ENCODE measurements at places on chromosomes 1 and 21.

DNA sequence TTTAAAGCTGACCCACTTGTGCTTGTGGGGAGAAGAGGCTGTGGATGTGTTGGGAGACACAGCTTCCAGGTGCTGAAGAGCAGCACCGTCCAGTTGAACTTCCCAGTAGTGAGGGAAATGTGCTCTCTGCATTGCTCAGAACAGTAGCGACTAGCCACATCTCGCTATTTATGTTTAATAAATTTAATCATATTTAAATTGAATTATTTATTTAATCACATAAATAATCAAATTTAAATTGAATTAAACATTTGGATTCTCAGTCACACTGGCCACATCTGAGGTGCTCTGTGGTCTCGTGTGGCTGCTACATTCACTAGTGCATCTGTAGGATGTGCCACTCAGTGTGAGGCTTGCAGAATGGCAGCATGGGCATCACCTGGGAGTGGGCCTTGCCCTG, 20.1 kb downstream of the NTPCR start:
- no peak for DNase-seq

GRCh38 chr1:940107-941014, 16.6 kb downstream of the SAMD11 start:
- no peak for DNase-seq

DNA sequence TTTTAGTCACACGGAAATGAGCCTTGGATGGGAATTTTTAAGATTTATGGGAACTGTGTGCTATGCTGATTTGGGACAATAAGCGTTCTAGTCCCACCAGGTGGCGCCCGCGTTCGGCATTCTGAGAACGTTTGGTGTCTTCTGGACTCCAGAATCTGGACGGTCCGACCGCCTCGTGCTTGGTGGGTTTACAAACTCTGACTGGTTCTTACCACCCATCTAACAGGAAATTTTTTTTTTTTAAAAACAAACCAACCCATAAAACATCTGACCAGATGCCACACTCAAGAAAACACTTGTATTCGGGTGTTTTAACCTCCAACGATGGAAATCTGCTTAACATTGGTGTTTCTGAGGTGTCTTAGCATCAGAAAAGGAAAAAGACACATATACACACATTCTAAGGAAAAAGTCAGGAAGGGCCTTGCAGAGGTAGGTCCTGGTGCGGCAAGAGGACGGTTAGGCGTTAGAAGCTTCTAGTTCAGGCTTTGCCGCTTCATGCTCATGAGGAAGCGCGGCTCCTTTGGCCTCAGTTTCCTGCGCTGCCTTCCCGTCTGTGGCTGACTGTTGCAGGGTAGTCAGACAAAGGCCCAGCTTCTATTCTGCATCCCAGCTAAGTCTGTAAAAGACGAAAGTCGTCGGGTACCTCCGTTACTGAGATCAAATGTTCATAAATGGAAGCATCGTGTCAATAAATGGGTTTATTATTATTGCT, 814 bp upstream of the DYRK3 start:
- DNase-seq = peak; percentile 59

DNA sequence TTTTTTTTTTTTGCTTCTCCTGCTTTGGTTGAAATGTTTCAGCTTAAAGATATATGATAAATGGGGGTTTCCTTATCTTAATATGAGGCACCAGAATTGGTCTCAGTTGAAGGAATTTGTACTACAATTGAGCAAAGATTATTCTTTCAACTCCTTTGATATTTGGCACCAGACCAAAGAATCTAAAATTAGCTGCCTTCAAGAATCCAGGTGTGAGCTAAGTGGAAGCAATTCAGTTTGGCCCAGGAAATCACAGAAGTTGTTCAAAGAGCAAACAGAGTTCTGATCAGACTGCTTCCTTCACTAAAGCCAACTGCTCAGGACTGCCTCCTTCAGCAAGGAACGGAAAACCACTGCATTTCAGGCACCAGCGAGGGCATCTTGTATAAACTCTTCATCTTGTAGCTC, 68.3 kb upstream of the BCAR3 start:
- no peak for DNase-seq

DNA sequence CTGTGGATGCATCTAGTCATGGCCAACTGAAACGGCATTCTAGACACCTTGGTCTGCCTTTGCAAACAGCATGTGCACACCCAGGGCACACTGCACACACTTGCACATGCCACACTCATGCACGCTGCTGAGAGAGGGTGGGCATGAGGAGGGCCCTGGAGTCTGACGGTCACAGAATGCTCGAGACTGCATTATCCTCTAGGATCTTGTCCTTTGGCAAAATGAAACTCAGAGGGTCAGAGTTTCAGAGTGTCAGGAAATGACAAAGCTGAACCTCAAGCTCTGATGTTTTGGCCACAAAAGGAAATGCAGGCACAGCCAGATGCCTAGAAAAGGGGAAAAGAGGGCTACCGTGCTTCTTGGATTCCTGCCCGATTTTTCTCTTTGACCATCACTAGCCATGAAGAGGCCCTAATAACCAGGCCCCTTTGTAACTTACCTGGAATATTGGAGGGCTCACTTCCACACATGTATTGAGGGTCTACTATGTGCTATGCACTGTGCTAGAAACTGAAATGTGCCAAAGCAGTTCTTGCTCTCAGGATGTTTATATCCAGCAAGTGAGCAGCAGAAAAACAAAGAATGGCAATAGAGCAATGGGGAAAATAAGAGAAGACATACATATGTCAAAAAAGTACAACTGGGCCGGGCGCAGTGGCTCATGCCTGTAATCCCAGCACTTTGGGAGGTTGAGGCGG, 65.4 kb downstream of the TOMM20 start:
- DNase-seq = no peak

DNA sequence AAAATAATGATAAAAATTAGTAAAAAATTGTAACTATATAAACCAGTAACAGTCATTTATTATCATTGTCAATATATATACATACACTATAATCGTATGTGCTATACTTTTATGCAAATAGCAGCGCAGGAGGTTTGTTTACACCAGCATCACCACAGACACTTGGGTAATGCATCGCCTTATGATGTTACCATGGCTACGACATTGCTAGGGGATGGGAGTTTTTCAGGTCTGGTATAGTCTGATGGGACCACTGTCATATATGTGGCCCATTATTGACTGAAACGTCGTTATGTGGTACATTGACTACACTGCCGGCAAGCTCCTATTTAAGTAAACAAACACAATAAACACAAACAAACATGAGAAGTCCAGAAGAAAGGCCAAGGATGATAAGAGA, 45.6 kb downstream of the KCNK1 start:
- DNase-seq = no peak

DNA sequence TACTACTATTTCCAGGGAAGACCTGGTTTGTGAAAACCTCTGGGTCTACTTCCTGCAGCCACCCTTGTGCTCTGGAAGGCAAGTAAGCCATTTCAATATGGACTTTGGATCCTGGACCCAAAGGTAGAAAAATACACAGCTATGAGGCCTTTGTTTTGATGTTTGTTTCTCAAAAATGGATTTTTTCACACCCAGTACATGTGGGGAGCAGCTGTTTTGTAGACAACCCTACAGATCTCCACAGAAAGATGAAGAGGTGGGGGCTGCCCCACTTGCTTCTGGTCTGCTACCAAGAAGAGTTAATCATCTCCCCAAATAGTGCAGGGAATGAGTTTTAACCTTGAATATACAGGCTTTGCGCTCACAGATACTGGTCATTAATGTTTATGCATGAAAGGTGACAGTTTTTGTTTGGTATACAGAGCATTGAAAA, 29.2 kb downstream of the ZNF281 start:
- DNase-seq = no peak

DNA sequence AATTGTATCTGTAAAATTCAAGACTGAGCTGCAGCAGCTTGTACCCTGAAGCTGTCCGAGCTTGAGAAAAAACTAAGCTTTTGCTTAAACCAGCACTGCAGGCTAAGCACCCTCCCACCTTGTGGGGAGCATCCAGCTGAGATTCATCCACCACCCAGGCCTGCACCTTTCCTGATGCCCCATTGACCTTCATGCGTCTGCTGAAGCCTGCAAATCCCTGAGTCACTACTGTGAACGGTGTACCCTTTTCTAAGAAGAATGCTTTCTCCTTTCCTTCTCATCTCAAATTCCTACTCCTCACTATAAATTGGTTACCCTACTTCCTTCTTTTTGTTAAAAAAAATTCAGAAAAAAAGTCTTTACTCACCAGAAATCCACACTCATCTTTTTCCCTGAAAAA, 90.9 kb upstream of the RGS18 start:
- DNase-seq = no peak

DNA sequence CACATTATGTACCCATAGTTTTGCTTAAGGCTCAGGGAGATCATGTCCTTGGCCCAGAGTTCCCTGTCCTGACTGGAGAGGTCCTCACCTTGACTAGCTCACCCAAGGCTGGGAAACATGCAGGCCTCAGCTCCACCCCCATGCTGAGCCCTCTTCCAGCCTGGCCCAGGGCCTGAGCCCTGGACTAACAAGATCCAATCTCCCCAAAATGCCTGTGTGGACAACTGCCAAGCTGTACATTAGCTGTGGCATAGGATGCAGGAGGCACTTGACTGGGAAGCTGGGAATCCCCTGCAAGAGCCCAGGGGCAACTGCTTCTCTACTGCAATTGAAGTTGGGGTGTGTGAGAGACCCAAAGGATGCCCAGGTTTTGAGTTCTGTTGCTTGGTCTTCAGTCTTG, 2.1 kb downstream of the LINGO4 start:
- DNase-seq = no peak

DNA sequence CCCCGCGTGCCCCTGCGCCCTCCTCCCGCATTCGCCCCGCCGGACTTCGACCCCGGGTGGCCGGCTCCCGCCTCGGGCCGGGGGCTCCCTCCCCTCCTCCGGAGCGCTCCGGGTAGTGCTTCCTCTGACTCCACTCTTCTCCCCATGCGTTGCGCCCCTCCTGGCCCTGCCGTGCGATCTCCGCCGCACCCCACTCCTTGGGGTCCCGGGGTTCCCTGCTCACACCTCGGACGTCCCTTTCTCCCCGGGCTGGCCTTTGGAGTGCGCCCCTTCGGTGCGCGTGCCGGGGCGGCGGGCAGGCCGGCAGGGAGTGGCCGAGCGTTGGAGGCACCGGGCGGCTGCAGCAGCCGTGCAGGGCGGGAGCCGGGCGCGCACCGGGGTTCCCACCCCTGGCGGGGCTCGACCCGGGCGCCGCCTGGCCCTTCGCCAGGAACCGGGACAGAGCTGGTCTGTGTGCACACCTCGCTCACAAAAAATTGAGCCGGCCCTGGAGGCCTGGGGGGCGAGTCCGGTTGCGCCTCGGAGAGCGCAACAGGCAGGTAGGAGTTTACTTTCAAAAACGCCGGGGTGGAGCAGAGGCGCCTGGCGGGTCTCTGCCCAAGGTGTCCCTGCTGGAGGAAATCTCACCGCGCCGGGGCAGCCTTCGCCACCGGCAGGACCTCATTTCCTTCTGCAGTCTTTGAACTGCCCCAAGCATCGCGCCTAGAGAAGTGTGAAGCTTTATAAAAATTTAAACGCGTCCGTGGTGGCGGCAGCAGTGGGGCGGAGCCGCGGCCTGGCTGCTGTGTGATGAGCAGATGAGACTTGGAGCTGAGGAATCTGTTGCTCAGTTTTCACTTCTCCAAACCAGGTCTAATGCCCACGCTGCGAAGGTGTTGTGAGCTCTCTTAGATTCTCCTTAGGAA, 650 bp downstream of the VANGL1 start:
- DNase-seq = no peak

DNA sequence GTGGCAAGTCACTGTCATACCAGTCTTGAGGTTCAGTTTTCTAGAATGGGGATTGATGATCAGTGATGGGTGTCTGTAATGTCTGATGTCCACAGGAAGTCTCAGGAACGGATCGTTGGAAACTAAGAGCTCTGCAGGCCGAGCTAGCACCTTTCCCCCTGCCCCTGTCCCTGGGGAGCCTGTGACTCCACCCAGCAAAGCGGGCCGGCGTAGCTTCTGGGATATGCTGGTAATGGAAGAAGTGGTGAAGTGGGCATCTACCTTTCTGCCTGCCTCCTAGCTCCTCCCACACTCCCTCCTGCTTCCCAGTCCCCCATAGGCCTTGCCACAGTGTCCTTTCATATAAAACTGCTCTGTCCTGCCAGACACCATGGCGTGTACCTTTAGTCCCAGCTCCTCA, 13.4 kb downstream of the HYI start:
- no peak for DNase-seq
